ENCODE measurements at places on chromosomes 7 and 10.

GRCh38 chr7:44321796-44322195 lies 3.6 kb downstream of the CAMK2B start:
- no peak for DNase-seq

- no peak for DNase-seq
Measured at GRCh38 chr10:80633383-80633860, 95.7 kb downstream of the SH2D4B start.

DNA sequence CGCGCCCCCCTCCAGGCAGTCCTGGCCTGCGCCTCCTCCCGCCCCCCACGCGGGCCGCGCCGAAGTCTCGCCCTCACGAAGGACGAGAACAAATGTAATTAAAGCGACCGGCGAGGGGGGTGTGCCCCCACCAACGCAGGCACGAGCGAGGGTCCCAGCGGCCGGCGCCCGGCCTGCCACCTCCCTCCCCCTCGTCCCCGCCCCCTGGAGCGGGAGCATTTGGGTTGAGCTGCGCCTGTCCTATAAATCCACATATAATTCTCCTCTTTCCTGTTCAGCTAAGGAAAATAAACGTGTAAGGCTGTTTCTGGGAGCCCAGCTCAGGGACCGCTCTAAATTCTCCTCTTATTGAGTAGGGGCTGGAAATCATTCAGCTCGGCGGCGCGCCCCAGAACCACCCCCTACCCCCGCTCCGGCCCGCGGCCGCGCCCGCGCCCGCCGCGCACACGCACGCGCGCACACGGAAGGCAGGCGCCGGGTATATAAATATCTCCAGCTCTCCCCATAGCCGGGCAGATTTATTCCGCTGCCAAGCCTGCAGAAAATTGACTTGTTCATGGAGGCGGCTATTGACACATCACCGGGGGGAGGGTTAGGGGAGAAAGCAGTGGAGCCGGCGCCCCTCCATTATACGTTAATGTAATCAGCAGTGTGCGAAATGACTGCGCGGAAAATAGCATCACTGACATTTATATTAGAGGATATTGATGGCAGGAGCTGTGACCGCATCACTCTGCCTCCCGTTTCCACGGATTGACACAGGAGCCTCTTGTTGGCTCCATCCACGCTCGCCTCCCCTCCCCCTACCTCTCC lies 61.6 kb upstream of the BTRC start:
- no peak for DNase-seq

GRCh38 chr7:55129541-55130394 lies 111.0 kb downstream of the EGFR start:
- DNase-seq: peak; percentile 77

GRCh38 chr7:98908585-98908984 lies 30.3 kb downstream of the TRRAP start:
- no peak for DNase-seq

- DNase-seq: no peak
Measured at GRCh38 chr7:104955276-104955675, 58.7 kb upstream of the KMT2E start.

DNA sequence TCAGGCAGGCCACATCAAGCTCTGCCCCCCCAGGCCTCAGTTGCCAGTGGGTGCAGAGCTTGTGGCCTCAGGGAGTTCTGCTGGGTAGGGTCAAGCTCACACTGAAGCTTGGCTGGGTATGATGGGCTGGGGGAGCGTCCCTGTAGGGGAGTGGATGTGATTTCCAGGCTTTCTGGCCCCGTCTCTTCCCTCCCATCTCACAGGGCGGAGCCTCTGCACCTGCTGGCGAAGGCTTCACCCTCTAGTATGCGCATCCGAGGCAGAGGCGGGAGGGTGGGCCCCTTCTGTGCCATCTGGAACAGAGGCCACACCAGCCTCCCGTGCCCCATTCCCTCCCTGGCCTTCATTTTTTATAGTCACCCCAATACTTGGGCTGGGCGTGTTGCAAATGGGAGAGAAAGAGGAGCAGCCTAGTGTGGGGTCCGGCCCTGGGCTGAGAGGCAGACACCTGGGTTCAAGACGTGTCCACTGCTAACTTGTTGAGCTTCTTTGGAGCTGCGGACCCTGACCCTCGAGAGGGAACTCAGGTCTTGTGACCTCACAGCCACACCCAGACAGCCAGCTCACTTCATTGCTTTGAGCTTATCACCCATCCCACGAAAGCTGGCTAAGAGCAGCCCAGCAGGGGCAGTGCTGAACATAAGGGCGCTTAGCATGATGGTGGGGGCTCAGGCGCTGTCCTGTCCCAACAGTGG lies 2.3 kb downstream of the AQP1 start:
- DNase-seq: no peak

GRCh38 chr10:31063841-31064240 lies 32.2 kb upstream of the ZNF438 start:
- no peak for DNase-seq

DNA sequence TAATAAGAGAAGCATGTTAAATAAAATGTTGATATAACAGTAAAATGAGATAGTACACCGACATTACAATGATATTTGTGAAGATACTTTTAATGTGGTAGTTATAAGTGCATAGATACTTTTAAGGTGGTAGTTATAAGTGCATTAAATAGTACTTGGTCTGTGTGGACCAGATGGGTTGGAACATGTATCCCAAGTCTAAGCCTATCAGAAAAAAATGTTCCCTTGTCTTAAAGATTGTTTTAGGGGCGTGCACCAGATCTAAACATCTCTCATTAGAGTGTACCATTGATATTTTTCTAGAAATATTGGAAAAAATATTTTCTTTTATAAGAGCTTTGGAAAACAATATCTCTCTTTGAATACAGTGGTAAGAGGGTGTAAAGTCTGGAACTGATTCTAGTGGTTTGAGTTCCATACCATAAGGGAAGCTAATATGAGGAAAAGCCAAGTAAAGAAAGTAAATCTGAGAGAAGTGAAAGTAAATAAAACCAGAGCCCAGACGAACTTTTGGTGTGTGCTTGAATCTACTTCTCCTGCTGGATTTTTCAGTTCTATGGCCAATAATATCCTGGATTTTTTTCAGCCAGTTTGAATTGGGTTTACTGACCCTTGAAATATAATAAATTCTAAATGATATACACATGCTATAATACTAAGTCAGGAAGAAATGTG lies 175.3 kb downstream of the MBL2 start:
- DNase-seq: peak; percentile 34

DNA sequence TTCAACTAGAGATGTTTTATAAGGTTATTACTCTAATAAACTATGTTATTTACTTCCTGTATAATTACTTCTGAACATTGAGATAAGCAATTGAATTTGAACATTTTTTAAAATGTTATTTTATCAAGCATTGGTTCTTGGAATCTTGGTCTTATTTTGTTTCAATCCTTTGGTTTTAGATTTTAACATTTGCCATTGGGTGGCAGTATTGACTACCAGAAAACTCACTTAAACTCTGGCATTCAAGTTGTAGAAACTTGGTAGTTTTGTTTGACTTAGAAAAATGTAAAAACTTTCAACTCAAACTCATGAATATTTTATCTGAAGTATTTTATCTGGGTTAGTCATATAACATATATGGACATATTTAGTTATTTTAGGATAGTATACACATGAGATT lies 48.1 kb downstream of the ATRNL1 start:
- peak; percentile 24 for DNase-seq

GRCh38 chr7:139131601-139132041 lies 22.1 kb upstream of the ZC3HAV1 start:
- DNase-seq: no peak

GRCh38 chr10:132430231-132430743 lies 33.3 kb downstream of the PWWP2B start:
- DNase-seq: no peak

DNA sequence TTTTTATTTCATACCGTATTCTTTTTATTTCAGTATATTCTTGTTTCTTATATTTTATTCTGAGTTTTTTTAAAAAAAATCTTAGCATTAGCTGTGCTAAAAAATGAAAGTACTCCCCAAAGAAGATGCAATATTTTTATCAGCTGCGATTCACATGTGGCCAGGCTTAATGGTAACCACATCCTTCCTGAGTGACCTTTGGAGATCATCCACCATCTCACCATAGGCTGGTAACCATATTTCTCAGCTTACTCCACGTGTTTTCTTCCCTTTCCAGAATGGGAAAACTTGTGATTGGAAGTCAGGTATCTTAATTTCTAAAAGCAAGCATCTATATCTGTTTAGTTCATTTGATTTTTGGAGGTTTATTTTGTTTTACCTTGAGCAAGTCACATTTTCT lies 18.8 kb upstream of the LIPM start:
- no peak for DNase-seq

DNA sequence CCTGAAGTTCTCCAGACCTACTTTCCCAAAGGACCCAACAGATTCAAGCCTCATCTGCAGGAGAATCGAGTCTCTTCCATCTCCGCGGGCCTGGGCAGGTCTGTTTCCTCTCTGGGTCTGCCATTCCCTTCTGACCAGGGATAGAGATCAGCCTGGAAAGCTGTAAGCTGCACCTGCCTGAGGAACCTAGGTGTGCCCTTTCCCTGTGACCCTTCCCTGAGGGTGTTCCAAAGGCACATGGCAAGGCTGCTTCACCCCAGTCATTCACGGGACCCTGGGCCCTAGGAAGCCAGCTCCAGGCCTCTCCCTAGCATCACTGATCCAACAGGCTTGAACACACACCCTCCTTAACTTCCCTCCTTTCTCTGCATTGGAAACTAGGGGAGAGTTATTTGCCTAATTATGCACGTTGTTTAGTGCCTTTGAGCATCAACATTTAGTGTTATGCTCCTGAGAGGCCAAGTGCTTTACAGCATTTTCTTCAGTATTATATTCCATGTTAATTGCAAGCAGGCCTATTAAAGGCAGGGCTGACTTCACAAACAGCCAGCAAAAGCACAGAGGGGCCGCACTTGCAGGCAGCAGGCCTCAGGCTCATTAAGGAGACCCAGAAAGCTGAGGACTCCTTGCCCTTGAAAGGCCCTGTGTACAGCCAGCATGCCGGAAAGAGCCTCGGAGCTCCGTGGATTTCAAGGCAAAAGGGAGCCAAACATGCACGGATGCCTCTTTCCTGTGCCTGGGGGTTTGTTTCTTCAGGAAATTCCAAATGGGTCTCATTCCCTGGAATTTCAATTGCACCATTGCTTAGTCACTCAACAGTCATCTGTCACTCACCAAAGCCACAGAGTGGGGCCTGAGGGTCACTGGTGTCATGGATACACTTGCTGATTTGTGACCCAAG lies 91.0 kb upstream of the FAM20C start:
- DNase-seq: peak; percentile 36

DNA sequence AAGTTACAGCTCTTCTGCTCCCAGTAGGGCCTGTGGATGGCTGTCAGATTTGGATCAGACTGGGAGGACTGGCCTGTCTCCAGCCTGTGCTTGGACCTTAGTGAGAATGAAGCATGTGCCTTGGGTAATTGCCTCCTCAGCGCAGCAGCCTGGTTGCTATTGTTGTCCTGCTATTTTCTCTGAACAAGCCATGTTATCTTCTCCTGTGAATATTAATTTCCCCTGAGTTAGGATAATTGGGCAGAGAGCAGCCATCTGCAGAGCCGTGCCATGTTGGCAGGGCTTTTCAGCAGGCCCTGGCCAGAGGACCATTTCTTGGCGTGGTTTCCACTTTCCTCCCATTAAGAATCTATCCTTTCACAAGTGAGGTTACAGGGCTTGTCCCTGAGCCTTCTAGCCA lies 497.3 kb downstream of the SORCS3 start:
- no peak for DNase-seq

GRCh38 chr7:142717453-142717852 lies 31.8 kb upstream of the PRSS1 start:
- DNase-seq: no peak

GRCh38 chr10:129972966-129973673 lies 9.0 kb upstream of the EBF3 start:
- no peak for DNase-seq

DNA sequence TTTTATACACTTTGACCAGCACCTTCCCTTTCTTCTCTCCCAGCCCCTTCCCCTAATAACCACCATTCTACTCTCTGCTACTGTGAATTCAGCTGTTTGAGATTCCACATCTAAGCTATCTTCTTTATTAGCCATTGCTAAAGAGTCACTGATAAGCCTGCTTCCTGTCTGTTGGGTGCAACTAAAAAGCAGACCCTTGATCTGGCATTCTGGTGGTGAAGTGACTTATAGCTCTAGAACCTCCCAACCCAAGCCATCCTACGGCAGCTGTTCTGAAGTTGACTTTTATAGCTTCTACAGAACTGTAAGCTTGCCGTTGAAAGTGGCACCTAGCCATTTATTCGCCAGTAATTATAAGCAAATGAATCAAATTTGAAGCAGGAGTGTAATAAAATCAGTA lies 105.6 kb downstream of the AHR start:
- DNase-seq: no peak

DNA sequence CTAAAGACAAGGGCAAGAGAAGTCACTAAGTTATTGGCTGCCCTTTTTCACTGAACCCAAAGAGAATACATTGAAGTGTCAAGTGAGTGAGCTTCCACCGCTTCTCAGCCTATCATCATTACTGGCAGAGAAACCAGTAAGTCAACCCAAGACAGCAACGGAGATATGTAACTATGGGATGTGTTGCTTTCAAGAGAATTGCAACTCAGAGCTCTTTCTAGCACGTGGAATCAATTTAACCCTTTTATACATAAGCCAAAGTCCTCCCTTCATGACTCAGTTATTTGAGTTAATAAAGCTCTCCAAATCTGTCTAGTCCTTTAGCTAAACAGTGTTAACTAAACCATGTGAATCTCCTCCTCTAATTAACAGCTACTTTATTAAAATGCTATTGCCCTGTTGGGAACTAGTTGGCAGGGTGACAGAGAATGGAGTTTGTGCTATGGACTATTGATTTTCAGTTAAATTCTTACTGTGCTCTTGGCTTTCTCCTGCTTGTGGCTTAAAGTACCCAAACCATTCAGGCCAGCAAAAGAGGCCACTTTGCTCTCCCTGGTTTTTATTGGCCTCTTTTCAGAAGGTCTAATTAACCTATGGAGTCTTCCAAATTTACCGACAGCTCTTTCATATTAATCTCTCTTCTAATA lies 287.7 kb downstream of the NRG3 start:
- DNase-seq: no peak

Data from cardiac fibroblast (primary cell).